Retinal pigment epithelial cell (primary cell): ENCODE measurements at places on chromosomes 5 and 9.

DNA sequence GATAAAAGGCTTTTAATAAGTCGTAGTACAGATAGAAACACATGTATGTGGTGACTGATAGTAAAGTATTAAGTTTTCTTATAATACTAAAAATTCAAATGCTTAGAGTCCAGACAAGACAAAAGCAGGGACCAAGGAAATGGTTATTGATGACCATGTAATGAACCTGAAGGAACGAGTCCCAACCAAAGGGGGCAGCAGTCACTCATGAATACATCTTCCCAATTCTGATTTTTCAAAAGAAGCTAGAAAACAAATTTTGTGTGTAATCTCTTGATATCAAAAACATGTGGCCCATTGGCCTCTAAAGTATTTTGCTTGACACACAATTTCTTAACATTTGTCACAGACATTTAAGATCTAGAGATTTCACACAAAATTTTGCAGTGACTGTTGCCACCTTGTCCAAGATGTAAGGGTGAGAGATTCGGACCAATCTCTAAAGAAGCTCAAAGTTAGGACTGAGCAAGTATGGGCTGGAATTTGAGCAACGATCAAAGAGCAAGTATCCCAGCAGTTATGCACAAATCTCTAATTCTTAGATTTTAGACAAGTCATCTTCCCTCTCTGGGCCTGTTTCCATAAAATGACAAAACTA, 66.8 kb downstream of the ARL15 start:
- no peak for DNase-seq

DNA sequence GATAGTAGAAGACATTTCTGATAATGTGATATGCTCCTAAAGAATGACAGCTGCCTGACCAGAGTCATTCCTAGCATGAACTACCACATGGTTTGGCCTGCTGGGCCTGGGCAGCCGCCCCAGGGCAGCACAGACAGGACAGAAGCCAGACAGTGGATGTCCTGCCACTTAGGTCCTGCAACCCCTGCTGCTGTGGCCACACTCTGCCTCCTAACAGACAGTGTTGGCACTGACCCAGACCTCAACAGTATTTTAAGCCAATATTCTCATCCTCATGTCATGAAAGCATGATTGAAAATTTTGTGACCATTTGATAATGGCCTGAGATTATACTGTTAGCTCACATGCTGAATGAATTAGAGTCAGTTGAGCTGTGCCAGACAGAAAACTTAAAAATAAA, 15.8 kb downstream of the CENPP start:
- DNase-seq, result no peak

DNA sequence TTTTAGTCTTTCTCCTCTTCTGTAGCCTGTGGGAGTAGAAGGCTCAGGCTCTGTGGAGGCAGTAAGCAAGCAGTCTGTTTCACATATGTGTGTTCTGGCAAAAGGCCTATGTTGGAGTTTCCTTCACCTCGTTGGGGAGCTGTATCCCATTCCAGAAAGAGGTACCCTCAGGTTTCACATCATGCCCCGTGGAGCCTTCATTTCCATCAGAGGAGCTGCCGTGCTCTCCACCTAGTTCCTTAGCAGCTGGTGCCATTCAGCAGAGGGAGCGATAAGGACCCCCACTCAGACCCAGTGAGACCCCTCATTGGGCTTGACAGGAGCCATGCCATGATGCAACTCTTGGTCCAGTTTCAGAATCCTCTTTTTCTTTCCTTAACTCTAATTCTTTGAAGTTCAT, 50.6 kb upstream of the ANGPTL2 start:
- no peak for DNase-seq

- no peak for DNase-seq
These were observed 278.6 kb downstream of the ZSWIM6 start for GRCh38 chr5:61610678-61611024.
